NCI-H2107 (cell line): ENCODE measurements at places on chromosomes 6 and 20.

GRCh38 chr20:10994991-10995700 lies 321.3 kb upstream of the JAG1 start:
- DNase-seq = no peak

GRCh38 chr6:158595223-158595622 lies 35.3 kb downstream of the TMEM181 start:
- DNase-seq = no peak

- no peak for DNase-seq
Observed at GRCh38 chr6:122622479-122622878, 12.3 kb downstream of the PKIB start.

DNA sequence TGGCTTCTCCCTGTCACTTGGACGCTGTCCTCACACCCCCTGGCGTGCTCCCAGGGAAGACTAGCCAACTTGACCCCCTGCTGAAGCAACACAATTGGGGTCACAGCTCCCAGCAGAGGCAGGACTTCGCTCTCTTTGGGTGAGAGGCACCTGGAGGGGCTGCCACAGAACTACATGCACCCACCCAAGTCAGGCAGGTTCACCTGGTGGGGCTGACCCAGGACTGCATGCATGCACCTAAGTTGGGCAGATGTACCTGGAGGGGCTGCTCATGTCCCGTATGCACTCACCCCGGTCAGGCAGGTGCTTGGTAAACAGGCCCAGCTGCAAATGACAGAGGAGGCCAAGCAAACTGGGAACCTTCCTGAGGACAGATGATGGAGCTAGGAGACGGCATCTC lies 154.3 kb upstream of the RPS6KA2 start:
- no peak for DNase-seq

DNA sequence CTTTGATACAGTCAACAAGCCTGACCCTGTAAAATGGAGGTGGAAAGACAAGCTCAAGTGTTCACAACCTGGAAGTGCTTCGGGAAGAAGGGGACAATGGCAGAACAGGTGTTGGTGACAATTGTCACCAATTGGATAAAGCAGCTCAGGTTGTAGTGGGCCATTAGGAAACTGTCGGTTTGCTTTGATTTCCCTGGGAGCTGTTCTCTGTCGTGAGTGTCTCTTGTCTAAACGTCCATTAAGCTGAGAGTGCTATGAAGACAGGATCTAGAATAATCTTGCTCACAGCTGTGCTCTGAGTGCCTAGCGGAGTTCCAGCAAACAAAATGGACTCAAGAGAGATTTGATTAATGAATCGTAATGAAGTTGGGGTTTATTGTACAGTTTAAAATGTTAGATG lies 15.0 kb downstream of the CCR6 start:
- no peak for DNase-seq

DNA sequence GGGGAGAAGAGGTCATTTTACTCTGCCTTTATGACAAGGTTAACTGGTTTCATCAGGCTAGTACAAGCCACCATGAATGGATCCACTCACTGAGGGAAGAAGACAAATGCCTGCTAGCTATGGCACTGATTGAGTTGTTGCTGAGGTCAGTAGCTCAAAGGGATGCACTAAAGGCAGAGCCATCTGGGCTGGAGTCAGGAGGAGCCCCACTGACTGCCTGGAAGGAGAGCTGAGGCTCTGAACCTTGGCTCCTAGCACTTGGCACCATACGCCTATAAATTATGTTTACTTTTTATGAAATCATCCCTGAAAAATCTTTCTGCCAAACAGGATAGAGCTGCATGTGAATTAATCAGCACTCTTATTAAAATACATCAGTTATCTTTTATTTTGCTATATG lies 104.6 kb downstream of the DTD1 start:
- DNase-seq = no peak

- peak; percentile 69 for DNase-seq
Observed at GRCh38 chr6:111534231-111534751, 51.3 kb upstream of the REV3L start.

DNA sequence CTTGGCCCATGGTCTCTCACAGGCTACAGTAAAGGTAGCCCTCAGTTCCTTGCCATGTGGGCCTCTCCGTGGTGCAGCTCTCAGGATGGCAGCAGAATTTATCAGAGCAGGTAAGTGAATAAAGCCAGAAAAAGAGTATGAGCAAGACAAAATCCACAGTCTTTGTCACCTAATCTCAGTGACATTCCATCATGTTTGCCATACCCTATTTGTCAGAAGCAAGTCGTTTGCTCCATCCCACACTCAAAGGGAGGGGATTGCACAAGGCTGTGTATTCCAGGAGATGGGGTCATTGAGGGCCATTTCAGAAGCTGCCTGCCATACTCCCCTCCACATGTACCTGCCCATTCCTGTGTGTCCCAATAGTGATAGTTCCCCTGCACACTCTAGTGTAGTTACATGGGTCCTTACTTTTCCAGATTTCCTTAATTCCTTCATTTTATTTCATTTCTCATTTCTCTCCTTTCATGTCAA lies 24.2 kb downstream of the ISM1 start:
- DNase-seq = no peak

DNA sequence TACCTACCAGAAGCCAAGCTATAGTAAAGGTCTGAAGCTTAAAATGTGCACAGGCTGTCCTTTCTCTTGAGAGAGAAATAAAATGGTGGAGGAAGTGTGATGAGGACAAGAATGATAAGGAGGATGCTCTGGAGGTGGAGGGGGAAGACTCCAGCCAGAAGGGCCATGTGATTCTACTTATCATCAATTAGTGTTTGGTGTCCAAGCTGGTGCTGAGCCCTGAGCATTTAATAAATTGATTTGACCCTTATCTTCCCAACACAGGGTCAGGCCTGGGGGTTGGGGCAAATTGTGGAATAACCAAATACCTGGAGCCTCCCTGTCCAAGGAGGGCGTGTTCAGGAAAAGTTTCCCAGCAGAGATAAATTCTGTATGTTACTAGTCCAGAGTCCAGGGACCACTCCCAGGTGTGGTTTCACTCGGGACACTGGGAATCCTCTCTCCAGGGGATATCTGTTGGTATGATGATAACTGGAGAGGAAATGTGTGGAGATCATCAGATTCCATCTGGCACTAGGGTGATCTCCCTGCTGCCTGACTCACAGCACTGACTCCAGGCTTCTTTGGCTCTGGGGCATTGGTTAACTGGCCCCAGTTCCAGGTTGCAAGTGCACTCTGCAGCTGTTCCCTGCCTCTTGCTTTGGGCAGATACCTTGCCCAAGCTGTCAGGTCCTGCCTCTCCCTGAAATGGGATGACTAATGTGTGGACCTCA lies 3.8 kb upstream of the MYBL2 start:
- no peak for DNase-seq

GRCh38 chr6:11224252-11224965 lies 8.1 kb downstream of the NEDD9 start:
- DNase-seq = no peak

GRCh38 chr6:167548451-167548850 lies 223.6 kb downstream of the TTLL2 start:
- no peak for DNase-seq

- no peak for DNase-seq
Observed at GRCh38 chr20:20134941-20135575, 82.7 kb downstream of the CFAP61 start.

DNA sequence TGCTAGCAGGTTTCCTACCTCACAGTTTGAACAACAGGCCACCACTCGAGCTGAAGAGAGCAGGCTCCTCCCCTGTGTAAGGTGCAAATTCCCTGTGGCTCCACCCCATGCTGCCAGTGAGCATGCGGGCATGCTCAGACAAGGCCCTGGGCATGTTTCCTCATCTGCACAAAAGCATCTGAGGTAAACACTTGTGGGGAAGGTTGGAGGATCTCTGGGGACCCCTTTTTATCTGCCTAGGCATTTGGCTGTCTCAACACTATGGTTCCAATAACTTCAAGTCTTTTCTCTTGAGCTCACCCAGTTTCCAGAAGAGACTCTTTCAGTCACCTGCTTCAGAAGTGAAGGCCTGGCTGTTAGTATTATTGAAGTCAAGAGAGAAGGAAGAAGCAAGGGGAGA lies 9.4 kb downstream of the C6orf58 start:
- no peak for DNase-seq

DNA sequence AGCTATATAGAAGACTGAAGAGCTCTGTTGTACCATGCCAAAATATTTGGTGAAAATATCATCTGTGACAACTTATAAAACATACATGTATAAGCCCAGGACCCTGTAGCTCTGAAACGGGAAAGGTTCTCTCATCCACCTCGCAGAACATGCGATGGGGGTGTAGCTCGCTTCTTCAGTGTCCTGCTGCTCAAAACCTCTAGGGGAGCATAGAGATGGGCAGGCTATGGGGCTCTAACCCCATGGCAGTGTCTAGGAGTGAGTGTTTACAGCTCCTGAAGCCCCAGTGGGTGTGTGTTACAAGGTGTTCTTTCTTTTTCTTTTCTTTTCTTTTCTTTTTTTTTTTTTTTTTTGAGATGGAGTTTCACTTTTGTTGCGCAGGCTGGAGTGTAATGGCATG lies 505.2 kb upstream of the SYNCRIP start:
- DNase-seq = no peak

DNA sequence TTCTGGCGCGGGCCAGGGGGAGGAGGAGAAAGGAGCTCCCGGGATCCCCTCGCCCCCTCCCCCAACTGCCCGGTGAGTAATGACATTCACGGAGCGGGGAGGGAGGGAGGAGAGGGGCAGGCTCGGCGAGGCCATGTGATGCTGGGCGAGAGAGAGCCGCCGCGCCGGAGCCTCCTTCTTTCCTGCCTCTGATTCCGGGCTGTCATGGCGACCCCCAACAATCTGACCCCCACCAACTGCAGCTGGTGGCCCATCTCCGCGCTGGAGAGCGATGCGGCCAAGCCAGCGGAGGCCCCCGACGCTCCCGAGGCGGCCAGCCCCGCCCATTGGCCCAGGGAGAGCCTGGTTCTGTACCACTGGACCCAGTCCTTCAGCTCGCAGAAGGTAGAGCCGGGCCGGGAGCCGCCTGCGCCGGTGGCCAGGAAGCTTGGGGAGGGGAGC lies at the start of gene GDAP1L1:
GDAP1L1 (plus strand) TSS at position 178 of the 441 bp plus-strand sequence; CDS start at position 205, 27 bp downstream.
- DNase-seq = no peak

DNA sequence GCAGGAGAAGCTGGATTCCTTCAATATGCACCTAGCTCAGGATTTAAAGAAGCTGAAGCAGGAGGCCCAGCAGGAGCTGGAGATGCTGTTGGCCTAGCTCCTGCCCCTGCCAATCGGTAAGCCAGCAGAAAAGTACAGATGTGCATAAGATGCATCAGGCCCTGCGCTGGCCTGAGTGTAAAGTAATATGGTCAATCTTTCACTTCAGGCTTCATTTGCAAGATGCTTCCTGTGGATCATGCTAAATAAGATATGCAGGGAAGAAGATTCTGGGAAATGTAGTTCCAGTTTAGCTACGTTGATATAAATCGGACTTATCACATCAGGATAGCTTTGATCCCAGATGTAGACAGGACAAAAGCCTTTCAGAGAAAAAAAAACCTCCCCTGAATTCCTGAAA lies 100.3 kb downstream of the GJA1 start:
- no peak for DNase-seq

DNA sequence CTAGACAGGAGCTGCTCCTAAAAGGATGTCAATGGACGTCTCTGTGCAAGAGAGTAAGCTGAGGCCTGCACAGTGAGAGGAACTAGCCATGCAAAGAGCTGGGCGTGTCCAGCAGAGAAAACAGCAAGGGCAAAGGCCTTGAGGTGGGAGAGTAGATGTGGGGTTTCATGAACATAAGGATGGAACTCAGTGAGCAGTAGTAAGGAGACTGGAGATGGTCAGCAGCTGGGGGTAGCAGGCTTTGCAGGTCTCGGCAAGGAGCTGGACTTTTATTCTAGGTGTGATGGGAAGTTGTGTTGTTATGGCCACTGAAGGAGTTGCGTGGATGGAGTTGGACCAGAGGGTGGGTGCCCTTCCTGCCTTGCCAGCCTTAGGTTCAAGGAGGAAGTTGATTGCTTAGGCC lies 90.7 kb upstream of the SIRPA start:
- no peak for DNase-seq

DNA sequence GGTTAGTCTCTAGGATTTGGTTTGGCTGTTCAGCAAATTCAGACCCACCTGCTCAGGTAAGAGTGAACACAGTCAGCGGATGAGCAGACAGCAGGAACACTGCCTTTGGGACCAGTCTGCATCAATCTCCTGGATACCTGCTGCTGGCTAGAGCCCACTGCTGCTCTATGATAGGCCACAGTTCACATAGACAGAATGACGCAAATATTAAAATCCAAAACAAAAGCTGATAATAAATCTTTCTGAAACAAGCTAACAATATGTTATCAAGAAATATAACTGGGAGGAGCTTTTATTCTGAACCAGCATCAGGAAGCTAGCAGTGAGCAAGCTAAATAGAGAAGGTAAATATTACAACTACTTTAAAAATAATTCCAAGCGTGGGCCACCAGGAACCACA lies at the start of gene TAAR1:
TAAR1 (minus strand) TSS at position 101 of the 400 bp plus-strand sequence. CDS start 13,179 bp downstream, outside the sequence.
- no peak for DNase-seq

GRCh38 chr6:140124498-140124897 lies 750.0 kb upstream of the CITED2 start:
- no peak for DNase-seq

- DNase-seq = no peak
Observed at GRCh38 chr20:18436847-18437246, 30.0 kb downstream of the DZANK1 start.

GRCh38 chr6:38910207-38910606 lies 138.4 kb upstream of the GLP1R start:
- DNase-seq = no peak

GRCh38 chr6:125577124-125577662 lies 172.2 kb upstream of the HEY2 start:
- DNase-seq = no peak

- DNase-seq = no peak
Observed at GRCh38 chr20:21739161-21739560, 33.7 kb downstream of the PAX1 start.

- DNase-seq = no peak
Observed at GRCh38 chr20:50277460-50278376, 87.1 kb downstream of the CEBPB start.

- no peak for DNase-seq
Observed at GRCh38 chr6:151443454-151443853, 8.5 kb downstream of the RMND1 start.

DNA sequence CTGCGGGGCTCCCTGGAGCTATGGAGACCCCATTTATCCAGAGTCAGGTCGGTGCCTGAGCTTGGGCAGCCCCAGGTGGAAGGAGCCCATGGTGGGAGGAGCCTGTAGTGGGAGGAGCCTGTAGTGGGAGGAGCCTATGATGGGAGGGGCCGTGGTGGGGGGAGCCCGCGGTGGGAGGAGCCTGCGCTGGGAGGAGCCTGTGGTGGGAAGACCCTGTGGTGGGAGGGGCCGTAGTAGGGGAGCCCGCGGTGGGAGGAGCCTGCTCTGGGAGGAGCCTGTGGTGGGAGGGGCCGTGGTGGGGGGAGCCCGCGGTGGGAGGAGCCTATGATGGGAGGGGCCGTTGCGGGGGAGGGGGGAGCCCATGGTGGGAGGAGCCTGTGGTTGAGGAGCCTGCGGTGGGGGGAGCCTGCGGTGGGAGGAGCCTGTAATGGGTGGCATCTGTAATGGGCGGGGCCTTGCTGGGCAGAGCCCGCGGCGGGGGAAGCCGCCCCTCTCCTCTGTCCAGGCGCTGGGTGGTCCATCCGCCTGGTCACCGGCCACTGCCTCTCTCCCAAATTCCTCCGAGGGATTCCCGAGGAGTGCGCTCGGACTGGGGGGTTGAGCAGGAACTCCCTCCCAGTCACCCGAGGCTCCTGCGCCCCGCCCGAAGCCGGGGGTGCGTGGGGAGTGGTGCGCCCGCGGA lies 567 bp upstream of the FNDC11 start:
- DNase-seq = no peak

- DNase-seq = no peak
Observed at GRCh38 chr6:21997119-21998037, 299.5 kb downstream of the PRL start.

- DNase-seq = no peak
Observed at GRCh38 chr6:113121571-113121970, 735.6 kb upstream of the MARCKS start.
